ENCODE measurements at places on chromosomes 4 and X.

GRCh38 chr4:78904143-78904542, 35.1 kb downstream of the PAQR3 start:
- H3K4me1 ChIP-seq = no peaks in the 10 kb centered on the region
- H3K4me3 ChIP-seq = no peak overlapping the region
- no peak for DNase-seq
- H3K36me3 ChIP-seq = peaks cover 2% of the 10 kb centered on the region

DNA sequence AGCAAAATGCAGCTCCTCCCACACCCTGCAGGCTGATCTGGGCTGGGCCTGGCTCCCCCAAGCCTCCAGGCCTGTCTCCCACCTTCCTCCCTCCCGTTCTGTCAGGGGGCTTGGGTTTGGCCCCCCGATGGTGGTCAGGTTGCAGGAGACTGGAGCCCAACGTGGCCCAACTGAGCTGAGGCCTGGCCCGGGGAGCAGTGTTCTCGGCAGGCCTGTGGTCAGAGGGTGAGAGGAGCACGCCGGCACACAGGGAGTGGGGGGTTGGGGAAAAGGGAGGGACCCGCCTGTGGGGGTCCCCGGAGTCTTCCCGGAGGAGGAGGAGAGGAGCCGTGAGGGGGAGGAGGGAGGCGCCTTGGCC, 43.2 kb upstream of the NKX1-1 start:
- no peaks in the 10 kb centered on the region for H3K36me3 ChIP-seq
- DNase-seq = no peak
- H3K27ac ChIP-seq = no peak overlapping the region
- no peak overlapping the region for H3K4me3 ChIP-seq
- H3K4me1 ChIP-seq = no peaks in the 10 kb centered on the region

DNA sequence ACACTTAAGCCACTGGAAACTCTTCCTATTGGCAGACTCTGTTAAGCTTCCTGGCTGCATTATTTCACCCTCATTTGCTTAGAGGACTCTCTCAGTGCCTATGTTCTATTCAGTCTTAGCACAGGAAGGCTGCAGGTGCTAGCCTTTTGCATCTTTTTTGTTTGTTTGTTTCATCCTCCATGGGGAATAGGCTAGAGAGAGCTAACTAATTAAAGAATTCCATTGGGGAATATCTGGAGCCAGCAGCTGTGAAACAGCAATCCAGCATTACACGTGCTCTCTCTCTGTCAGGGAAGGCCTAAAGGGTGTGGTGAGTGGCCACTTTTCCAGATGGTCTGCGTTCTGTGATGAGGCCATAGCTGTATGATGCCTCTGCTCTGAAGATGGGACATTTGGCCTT, 633.6 kb downstream of the SPRY1 start:
- peak overlapping the region; percentile 61 for H3K27ac ChIP-seq
- peaks cover 8% of the 10 kb centered on the region for H3K4me1 ChIP-seq
- peak; percentile 97 for DNase-seq
- no peaks in the 10 kb centered on the region for H3K27me3 ChIP-seq
- no peak overlapping the region for H3K4me3 ChIP-seq

- H3K4me3 ChIP-seq = no peak overlapping the region
- H3K27me3 ChIP-seq = no peaks in the 10 kb centered on the region
- H3K4me1 ChIP-seq = no peaks in the 10 kb centered on the region
- peak; percentile 46 for DNase-seq
- H3K27ac ChIP-seq = no peak overlapping the region
Observed at GRCh38 chr4:173748353-173748752, 218.3 kb upstream of the HAND2 start.

DNA sequence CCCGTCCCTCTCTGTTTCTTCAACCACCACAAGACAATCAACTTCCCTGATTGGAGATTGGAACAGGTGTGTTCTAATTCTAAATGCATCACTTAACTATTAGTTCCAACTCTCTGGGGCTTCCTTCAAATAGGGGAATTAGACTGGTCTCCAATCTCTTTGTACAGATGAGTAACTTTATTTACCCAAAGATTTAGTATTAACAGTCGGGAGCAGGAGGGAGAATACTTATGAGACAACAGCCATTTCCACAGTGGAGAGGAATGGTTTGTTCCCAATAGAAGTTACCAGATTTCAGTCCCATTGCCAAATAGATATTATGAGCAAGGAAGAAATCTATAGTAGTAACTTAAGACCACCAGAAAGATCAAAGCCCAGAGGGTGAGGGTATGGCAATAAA, 46.2 kb downstream of the CASK start:
- H3K36me3 ChIP-seq = no peaks in the 10 kb centered on the region
- no peak overlapping the region for H3K27ac ChIP-seq
- no peak for DNase-seq
- H3K27me3 ChIP-seq = no peaks in the 10 kb centered on the region

- no peaks in the 10 kb centered on the region for H3K27me3 ChIP-seq
- H3K36me3 ChIP-seq = no peaks in the 10 kb centered on the region
- no peak overlapping the region for H3K4me3 ChIP-seq
- peak; percentile 83 for DNase-seq
Observed at GRCh38 chr4:109183931-109184490, 118.4 kb downstream of the COL25A1 start.

GRCh38 chr4:15682242-15683142, 865 bp downstream of the FAM200B start:
- H3K27me3 ChIP-seq = no peaks in the 10 kb centered on the region
- peak; percentile 40 for DNase-seq
- H3K36me3 ChIP-seq = peaks cover 18% of the 10 kb centered on the region
- peak overlapping the region; percentile 84 for H3K4me3 ChIP-seq

- H3K27me3 ChIP-seq = no peaks in the 10 kb centered on the region
- H3K27ac ChIP-seq = no peak overlapping the region
- no peaks in the 10 kb centered on the region for H3K36me3 ChIP-seq
- H3K4me3 ChIP-seq = no peak overlapping the region
- DNase-seq = no peak
Observed at GRCh38 chr4:95614684-95615205, 66.0 kb upstream of the UNC5C start.

DNA sequence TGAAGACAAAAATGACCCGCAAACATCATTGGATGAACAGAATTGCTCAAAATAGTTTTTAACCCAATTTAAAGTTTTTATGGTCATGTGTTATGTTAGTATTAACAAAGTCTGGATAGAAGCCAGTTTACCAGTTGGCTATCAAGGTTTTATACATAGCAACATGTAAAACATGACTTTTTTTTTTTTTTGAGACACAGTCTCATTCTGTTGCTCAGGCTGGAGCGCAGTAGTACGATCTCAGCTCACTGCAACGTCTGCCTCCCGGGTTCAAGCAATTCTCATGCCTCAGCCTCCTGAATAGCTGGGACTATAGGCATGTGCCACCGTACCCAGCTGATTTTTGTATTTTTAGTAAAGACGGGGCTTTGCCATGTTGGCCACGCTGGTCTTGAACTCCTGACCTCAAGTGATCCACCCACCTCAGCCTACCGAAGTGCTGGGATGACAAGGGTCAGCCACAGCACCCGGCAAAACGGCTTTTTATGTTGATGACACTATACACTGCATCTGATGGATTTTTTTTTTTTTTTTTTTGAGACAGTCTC, 3.4 kb downstream of the SAT1 start:
- no peak for DNase-seq
- H3K4me1 ChIP-seq = peaks cover 3% of the 10 kb centered on the region
- H3K27ac ChIP-seq = no peak overlapping the region
- H3K4me3 ChIP-seq = no peak overlapping the region

GRCh38 chr4:118280501-118281218, 72.1 kb downstream of the PRSS12 start:
- peak; percentile 75 for DNase-seq
- H3K4me3 ChIP-seq = no peak overlapping the region
- peaks cover 6% of the 10 kb centered on the region for H3K4me1 ChIP-seq
- peaks cover 3% of the 10 kb centered on the region for H3K36me3 ChIP-seq

- H3K27me3 ChIP-seq = no peaks in the 10 kb centered on the region
- no peak overlapping the region for H3K27ac ChIP-seq
- H3K4me3 ChIP-seq = no peak overlapping the region
- DNase-seq = no peak
Observed at GRCh38 chr4:89164400-89164799, 53.1 kb downstream of the TIGD2 start.
